Natural killer cell treated with Interleukin-12 subunit alpha and Interleukin-12 subunit beta and Interleukin-15 and Interleukin-18, amount 100 ng/mL, for 72 hours (primary cell): ENCODE measurements at places on chromosomes 16 and 17.

GRCh38 chr16:4135537-4135936, 19.3 kb upstream of the ADCY9 start:
- H3K4me1 ChIP-seq: no peaks in the 10 kb centered on the region
- no peak overlapping the region for H3K4me3 ChIP-seq
- no peaks in the 10 kb centered on the region for H3K36me3 ChIP-seq
- no peak overlapping the region for H3K27ac ChIP-seq

DNA sequence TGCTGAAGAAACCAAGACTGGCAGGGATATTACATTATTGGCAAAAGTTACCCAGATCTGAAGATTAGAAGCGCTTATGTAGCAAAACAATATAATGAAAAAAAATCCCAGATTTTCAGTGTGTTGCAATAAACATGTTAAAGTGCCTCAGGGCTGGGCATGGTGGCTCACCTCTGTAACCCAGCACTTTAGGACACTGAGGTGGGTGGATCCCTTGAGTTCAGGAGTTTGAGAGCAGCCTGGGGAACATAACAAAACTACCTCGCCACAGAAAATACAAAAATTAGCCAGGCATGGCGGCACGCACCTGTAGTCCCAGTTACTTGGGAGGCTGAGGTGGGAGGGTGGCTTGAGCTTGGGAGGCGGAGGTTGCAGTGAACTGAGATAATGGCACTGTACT, 6.8 kb downstream of the ZNF207 start:
- peaks cover 34% of the 10 kb centered on the region for H3K4me1 ChIP-seq
- peaks cover 27% of the 10 kb centered on the region for H3K36me3 ChIP-seq
- H3K4me3 ChIP-seq: peak overlapping the region; percentile 55
- no peaks in the 10 kb centered on the region for H3K27me3 ChIP-seq

- no peak for DNase-seq
- H3K27me3 ChIP-seq: no peaks in the 10 kb centered on the region
- peaks cover 5% of the 10 kb centered on the region for H3K36me3 ChIP-seq
- H3K4me1 ChIP-seq: no peaks in the 10 kb centered on the region
- H3K4me3 ChIP-seq: no peak overlapping the region
Observed at GRCh38 chr16:25606069-25606468, 85.7 kb upstream of the HS3ST4 start.

DNA sequence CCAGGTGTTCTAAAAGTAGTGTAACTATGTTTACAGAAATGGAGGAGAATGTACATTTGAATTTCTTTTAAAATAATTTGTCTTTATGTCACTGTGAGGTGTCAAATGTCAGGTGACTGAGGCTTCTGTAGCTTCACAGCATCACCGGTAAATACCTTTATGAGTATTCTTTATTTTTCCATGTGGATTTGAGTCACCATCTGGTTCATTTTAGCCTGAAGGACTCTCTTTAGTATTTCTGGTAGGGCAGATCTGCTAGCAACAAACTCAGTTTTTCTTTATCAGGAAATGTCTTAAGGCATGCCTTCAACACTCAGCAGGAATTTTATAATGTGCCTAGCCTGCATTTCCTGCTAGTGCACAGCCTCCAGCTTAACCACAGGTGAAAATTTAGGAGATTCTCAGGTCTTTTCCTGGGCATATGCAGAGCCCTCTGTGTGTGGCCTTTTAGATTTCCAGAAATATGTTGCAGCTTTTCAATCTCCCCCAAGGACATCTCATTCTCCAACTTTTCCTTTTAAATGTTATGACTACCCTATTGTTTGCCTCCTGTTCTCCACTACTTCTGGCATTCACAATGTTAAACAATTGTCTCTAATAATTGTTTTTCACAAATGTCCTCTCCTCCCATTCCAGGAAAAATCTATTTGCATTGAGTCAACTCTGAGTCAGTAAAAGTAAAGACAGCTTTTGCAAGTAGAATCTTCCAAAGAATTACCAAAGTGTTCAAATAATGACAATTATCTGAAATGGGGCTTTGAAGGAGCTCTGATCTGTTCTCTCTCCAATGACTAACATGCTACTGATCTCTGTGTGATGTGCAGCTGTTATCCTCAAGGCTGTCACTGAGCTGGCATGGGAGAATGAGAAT, 239.4 kb upstream of the CPHXL start:
- H3K4me1 ChIP-seq: no peaks in the 10 kb centered on the region
- no peak overlapping the region for H3K4me3 ChIP-seq
- no peak overlapping the region for H3K27ac ChIP-seq
- H3K36me3 ChIP-seq: no peaks in the 10 kb centered on the region
- no peak for DNase-seq

- H3K4me3 ChIP-seq: no peak overlapping the region
- no peaks in the 10 kb centered on the region for H3K27me3 ChIP-seq
- peaks cover 11% of the 10 kb centered on the region for H3K36me3 ChIP-seq
- H3K27ac ChIP-seq: no peak overlapping the region
- no peaks in the 10 kb centered on the region for H3K4me1 ChIP-seq
Observed at GRCh38 chr17:55177159-55177854, 87.5 kb upstream of the HLF start.

DNA sequence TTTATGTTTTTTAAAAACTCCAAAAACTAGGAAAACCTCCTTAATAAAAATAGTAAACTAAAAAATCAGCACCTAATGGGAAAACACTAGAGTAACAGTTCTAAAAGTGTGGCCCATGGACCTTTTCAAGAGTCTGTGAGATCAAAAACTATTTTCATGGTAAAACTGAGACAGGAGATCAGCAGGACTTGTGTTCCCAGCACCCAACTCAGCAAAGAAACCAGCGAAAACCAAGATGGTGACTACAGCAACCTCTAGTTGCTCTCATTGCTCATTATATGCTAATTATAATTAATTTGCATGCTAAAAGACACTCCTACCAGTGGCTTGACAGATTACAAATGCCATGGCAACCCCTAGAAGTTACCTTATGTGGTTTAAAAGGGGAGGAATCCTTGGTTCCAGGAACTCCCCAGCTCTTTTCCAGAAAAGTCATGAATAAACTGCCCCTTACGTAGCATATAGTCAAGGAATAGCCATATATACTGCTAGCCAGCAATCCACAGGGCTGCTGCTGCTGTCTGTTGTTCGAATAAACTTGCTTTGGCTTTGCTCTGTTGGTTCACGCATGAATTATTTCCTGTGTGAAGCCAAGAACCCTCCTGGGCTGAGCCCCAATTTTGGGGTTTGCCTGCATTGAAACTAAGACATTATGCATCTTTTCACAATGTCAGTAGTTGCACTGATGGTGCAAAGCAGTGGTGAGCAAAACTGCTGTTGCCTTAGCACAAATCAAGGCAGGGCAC, 12.4 kb downstream of the CMTR2 start:
- no peaks in the 10 kb centered on the region for H3K27me3 ChIP-seq
- H3K4me3 ChIP-seq: no peak overlapping the region
- peaks cover 12% of the 10 kb centered on the region for H3K4me1 ChIP-seq
- no peak overlapping the region for H3K27ac ChIP-seq

GRCh38 chr16:15642557-15643047, 352 bp downstream of the MARF1 start:
- H3K4me1 ChIP-seq: peaks cover 47% of the 10 kb centered on the region
- H3K4me3 ChIP-seq: peak overlapping the region; percentile 89
- H3K27me3 ChIP-seq: no peaks in the 10 kb centered on the region
- peak overlapping the region; percentile 91 for H3K27ac ChIP-seq
- peaks cover 10% of the 10 kb centered on the region for H3K36me3 ChIP-seq
- peak; percentile 64 for DNase-seq

DNA sequence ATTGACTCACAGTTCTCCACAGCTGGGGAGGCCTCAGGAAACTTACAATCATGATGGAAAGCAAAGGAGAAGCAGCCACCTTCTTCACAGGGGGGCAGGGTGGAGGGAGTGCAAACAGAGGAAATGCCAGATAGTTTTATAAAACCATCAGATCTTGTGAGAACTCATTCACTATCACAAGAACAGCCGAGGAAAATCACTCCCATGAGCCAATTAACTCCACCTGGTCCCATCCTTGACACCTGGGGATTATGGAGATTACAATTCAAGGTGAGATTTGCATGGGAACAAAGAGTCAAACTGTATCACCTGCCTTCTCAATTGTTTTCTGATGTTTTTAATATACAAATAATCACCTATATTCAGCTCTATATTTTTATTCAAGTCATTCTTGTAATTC, 1527.3 kb upstream of the GOT2 start:
- no peaks in the 10 kb centered on the region for H3K4me1 ChIP-seq
- no peaks in the 10 kb centered on the region for H3K36me3 ChIP-seq

DNA sequence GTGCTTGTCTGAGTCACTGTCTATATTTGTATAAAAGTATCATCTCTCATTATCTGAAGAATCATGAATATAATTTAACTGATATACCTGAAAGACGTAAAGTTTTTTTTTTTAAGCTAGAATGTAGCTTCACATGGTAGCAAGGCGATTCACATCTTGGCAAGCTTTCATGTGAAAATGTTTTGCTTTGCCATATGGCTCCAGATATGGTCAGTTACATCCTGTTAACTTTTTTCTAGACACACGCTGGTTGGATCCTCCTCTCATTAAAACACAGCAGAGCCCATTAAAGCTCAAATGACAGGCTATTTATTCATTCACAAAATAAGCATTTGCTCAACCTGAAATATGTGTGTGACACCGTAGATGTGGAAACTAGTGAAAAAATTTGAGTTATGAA, 412.8 kb downstream of the KIF2B start:
- H3K27me3 ChIP-seq: no peaks in the 10 kb centered on the region
- no peaks in the 10 kb centered on the region for H3K36me3 ChIP-seq
- H3K4me1 ChIP-seq: no peaks in the 10 kb centered on the region
- H3K27ac ChIP-seq: no peak overlapping the region
- no peak overlapping the region for H3K4me3 ChIP-seq
- DNase-seq: no peak

- H3K36me3 ChIP-seq: peaks cover 32% of the 10 kb centered on the region
- no peak overlapping the region for H3K27ac ChIP-seq
- H3K27me3 ChIP-seq: no peaks in the 10 kb centered on the region
- H3K4me3 ChIP-seq: no peak overlapping the region
Observed at GRCh38 chr17:28686296-28686695, 24.3 kb downstream of the SUPT6H start.

DNA sequence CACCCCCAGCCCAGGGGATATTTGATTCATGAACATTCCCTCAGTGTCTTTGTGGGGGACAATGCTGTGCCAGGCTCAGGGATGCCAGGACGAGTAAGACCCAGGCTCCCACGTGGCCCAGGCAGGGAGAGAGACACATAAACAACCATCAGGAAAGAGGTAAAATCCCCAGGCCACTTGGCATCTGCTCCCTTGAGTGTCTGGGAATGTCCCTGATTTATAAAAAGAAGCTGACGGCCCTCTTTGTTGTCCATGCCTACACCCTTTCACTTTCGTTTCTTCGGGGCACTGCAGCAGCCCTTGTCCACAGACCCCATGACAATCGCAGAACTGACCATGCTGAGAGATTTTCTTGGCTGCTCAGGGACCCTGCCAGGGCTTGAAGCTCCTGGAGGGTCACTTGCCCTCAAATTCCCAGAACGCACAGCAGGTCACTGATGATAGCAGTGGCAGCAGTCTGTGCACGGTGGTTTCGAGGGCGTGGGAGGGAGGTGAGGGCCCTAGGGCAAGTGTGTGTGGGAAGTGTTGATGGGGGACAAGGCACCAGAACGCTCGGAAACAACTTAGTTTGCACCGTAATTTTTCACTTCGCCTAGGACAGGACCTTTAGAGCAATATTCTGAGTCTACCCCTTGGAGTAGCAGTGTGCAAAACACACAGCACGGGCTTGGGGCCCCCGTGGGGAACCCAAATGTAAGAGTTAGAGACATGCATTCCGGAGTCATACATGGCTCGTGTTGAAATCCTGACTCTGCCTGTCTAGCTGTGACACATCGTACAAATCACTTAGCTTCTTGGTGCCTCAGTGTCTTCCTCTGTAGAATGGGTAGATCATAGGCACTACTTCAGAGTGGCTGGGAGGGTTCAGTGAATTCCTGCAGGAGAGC, 4.7 kb downstream of the NOD2 start:
- peaks cover 10% of the 10 kb centered on the region for H3K27me3 ChIP-seq
- peak overlapping the region; percentile 89 for H3K27ac ChIP-seq
- H3K4me3 ChIP-seq: peak overlapping the region; percentile 84
- H3K36me3 ChIP-seq: peaks cover 13% of the 10 kb centered on the region
- peak; percentile 85 for DNase-seq
- H3K4me1 ChIP-seq: peaks cover 81% of the 10 kb centered on the region

DNA sequence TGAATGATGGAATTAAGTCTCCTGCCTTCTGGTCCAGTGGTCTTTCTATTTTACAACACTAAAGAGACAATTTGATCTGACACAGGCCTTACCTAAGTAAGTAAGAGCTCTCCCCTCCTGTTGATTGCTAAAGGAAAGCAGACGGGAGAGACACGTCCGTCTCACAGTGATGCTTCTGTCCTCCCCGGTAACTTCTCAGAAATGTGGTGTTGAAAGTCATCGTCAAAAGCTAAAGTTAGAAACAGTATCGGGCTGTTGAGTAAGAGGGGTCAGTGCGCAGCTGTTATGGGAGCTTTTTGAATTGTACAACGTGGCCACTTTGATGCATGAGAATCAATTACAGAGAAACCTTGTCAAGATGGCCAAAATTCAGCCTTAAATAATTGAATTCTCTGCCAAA, 1.9 kb upstream of the RBFOX1 start:
- DNase-seq: no peak
- no peak overlapping the region for H3K27ac ChIP-seq
- no peak overlapping the region for H3K4me3 ChIP-seq
- no peaks in the 10 kb centered on the region for H3K4me1 ChIP-seq
- no peaks in the 10 kb centered on the region for H3K27me3 ChIP-seq
- H3K36me3 ChIP-seq: no peaks in the 10 kb centered on the region

DNA sequence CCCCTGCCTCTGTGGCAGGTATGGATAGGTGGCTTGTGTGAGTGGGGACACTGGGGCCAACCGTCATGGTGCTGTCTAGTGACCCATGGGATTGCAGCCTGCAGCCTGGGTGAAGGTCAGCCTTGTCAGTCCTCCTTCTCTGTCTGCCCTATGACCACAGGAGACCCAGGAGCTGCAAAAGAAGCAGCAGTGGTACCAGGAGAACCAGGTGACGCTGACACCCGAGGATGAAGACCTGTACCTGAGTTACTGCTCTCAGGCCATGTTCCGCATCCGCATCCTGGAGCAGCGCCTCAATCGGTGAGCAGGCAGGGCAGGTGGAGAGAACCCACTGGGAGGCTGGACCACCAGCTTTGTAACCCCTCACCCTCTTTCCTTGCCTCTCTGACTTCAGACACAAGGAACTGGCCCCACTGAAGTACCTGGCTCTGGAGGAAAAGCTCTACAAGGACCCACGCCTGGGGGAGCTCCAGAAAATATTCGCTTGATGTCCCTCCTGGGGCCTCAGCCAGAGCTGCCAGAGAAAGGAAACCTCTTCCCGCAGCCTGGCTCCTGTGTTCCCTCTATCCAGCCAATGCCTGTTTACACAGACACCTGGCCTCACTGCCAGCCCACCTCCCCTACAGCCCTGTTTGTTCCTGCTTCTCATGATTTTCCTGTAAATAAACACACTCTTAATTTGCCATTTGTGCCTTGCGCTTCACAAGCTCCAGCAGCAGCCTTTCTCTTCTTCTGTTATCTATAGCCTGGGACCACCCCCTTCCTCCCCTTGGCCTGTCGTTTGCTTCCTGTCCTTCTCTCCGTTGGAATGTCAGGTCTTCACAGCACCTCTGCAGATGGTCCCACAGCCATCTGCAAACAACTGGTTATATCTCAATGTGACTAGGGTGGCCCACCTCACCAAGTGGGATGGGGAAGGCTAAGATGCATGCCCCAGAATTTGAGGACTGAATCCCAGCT, 4.5 kb upstream of the KATNB1 start:
- no peak overlapping the region for H3K4me3 ChIP-seq
- peak overlapping the region; percentile 41 for H3K27ac ChIP-seq
- H3K36me3 ChIP-seq: peaks cover 5% of the 10 kb centered on the region
- no peaks in the 10 kb centered on the region for H3K27me3 ChIP-seq
- H3K4me1 ChIP-seq: peaks cover 14% of the 10 kb centered on the region

GRCh38 chr17:5931616-5932015, 138.6 kb upstream of the WSCD1 start:
- H3K36me3 ChIP-seq: peaks cover 5% of the 10 kb centered on the region
- H3K4me3 ChIP-seq: no peak overlapping the region
- H3K4me1 ChIP-seq: no peaks in the 10 kb centered on the region
- no peak for DNase-seq
